T47D (cell line): ENCODE measurements at places on chromosomes 3 and 15.
A peak's percentile ranks its signal among the peaks of the same experiment; 100 is the strongest.

DNA sequence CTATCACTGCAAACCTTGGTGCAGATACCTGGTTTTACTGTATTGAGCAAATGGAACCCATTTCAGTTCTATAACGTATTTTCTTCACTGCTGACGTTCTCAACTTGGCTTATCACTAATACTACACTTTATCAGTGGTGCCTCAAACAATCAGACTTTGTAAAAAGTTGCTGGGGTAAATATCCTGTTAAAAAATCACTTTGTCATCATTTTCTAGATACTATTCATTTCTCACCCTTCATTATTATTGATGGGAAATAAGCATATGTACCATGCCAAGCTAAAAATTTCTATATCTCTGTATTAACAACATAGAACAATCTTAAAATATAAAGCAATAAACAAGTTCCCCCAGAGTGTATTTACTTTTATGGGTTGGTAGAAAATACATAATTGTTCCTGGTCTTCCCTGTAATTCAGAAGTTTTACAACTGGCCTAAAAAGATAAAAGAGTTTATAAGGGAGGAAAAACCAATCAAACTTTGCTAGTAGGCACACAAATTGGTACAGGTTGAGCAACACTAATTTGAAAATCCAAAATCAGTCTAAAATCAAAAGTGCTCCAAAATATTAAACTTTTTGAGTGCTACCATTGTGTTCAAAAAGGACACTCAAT is 33.2 kb downstream of the CIP2A start:
- DNase-seq: no peak

- DNase-seq: no peak
Measured at GRCh38 chr3:38564631-38565338, 68.6 kb downstream of the EXOG start.

DNA sequence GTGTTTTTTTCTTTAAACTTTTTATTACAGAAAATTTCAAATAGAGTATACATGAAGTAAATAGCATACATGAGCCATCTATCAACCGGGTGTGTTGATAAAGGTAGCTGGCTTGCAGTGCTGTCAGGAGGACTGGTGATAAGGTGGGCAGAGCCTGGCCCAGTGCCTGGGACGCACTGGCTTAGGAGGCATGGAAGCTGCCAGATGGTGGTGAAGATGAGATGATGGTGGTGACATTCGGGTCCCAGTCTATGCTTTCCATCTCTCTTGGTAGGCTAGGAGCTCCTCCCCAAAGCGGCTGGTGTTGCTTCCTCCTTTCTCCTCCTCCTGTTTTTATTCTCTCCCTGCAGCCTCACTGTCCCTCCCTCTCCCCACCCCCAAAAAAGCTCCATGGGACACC is 101.7 kb downstream of the ADCY5 start:
- DNase-seq: no peak

DNA sequence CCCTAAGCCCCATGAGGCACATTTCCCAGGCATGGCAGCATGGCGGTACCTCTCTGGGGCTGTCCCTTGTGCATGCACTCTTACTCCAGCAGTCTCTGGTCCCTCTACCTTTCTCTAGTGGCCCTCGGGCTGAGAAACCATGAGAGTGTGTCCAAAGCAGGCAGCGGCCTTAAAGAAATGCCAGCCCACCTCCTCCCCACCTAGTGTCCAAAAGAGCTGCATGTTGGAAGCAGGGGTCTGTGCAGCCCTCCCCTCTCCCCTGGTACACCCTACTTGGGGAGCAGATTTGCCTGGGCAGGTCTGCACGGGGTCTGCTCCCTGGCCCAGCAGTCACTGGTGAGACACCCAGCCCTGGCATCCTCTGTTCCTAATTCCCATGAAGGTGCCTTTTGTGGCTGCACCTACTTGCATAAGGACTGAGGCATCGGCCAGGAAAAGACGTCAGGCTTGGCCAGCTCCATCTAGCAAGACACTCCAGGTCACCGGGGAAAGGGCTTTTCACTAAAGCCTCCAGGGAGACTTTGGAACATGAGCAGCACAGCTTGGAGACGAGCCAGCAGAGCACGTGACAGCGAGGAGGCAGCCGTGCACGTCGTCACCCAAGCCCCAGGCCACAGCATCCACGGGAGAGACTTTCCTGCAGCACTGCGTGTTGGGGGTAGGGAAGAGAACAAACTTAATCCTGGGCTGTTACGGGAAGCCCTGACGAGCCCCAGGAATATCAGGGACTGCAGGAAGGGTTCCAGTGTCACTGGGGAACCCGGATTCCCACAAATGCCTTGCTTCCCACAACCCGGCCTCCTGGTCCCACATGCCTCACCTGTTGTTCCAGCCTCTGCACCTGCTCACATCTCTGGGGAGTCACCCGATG is 38.8 kb downstream of the TM2D3 start:
- peak; percentile 77 for DNase-seq

GRCh38 chr3:23316924-23317323 is 113.8 kb downstream of the UBE2E2 start:
- DNase-seq: no peak

- DNase-seq: no peak
Measured at GRCh38 chr3:186330772-186331460, 31.1 kb downstream of the DGKG start.

DNA sequence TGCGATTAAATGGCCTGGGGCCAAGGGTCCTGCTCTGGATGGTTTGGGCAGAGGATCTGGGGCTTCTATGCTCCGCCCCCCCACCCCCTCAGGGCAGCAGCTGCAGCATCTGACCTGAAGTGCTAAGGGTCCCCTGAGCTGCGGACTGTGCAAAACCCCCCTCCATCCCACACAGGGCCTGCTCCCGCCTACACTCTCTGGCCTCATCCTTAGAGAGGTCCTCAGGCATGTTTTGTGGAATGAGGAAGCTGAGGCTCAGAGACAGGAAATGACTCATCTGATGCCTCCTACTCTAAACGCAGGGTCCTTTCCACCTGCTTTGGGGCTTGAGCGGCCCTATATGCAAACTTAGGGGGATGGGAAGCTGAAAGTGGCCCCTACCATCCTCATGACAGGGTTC is 59.5 kb upstream of the CTSH start:
- DNase-seq: peak; percentile 51

GRCh38 chr3:58261954-58262666 is 24.5 kb downstream of the ABHD6 start:
- no peak for DNase-seq

DNA sequence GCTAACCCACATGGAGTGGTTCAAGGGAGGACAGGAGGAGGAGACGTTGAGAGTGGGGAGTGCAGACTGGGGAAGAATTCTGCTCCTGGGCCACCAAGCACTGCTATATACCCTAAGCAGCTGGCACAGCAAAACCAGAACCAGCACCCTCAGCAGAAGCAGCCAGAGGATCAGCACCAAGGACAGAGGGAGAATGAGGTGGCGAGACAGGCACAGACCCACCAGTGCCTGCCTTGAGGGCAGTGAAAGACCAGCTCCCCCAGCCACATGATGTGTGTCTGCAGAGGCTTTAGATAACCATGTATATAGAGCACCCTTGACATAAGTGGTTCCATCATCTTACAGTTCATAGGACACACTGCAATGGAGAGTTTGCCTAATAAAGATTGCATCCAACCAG is 319.0 kb downstream of the GABRB3 start:
- DNase-seq: no peak

- no peak for DNase-seq
Measured at GRCh38 chr3:79257791-79258190, 510.0 kb downstream of the ROBO1 start.

DNA sequence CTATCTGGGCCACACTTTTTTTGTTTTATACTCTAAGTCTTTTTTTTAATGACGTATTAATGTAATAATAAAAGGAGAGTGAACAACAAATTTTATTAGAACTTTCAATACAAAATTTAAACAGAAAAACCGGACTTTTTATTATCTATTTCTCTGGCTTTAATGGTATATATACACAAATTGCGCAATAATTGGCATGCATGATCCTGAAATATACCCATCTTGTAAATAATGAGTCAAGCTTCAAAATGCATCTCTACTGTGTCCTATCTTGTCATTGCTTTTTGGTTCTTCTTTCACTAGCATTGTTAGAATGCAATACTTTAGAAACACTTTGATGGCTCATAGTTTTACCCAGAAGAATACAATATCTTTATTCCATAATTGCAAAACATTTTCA is 963.6 kb downstream of the CADM2 start:
- no peak for DNase-seq

DNA sequence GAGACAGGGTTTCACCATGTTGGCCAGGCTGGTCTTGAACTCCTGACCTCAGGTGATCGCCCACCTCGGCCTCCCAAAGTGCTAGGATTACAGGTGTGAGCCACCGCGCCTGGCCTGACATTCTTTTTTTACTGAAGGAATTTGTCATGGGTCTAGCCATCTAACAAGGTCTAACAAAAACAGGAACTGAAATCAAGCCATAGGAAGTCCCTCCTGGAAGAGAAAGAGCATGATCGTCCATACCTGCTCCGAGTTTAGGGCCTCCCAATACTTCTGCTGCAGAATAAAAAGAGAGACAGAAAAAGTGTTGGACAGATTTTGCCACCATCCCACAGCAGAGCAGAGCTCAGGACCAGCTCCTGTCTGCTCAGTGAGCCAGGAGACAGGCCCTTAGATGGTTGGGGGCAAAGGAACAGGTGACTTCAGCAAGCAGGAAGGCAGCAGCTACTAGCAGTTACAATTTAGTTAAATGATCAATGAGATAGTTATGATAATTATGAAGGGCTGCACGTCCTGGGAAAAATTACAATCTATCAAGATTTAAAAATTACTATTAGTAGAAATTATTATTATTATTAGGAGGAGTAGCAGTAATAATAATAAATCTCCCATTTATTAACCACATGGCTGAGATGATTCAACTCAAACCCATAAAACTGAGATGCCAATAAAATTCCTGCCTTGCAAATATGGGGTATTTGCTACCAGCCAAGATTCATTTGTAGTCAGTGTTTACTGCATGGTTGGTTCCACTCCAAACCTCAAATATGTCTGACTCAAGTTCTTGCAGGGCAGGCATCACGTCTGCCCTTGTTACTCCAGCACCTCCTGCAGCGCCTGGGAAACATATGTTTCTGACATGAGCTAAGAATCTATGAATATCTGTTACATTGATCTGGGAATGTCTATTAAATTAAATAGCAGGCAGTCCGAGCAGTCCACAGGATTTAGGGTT is 40.1 kb downstream of the TMEM44 start:
- peak; percentile 99 for DNase-seq

DNA sequence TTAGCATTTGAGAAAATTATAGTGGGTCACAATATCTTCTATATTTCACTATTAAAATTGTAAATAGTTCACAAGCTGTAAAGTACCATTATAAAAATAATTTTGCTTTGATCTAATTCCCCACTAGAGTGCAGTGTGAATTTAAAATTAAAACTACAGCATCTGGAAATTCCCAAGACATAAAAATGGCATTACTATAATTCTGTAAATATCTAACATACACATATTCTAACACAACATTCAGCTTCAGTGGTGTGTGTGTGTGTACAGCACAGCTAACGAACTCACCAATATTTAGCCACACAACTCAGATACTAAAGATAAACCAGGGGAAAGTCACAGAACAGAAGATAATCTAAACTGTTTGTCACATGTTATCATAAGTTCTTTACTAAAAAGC is 424.9 kb upstream of the ZNF385D start:
- no peak for DNase-seq

- DNase-seq: no peak
Measured at GRCh38 chr3:141489203-141489602, 2.4 kb downstream of the RASA2 start.

DNA sequence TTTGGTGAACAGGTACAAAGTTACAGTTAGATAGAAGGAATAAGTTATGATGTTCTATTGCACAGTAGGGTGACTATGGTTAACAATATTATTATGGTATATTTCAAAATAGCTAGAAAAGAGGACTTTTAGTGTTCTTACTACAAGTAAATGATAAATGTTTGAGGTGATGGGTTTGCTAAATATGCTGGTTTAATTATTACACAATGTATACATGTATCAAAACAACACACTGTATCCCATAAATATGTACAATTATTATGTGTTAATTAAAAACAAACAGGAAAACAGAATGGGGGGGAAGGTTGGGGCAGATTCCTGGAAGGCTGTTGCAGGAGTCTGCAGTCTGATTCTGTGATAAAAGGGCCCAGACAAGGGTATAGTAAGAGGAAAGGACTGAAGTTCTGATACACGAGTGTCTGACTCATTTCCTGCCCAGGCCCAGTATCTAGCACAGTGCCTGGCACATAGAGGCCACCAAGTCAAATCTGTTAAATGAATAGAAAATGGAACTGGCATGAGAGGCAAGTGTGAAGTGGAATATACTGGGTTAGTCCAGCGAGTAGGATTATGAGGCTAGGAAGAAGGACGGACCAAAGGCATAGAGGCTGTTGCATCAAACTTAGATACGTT is 7.2 kb upstream of the ENTPD3 start:
- no peak for DNase-seq

DNA sequence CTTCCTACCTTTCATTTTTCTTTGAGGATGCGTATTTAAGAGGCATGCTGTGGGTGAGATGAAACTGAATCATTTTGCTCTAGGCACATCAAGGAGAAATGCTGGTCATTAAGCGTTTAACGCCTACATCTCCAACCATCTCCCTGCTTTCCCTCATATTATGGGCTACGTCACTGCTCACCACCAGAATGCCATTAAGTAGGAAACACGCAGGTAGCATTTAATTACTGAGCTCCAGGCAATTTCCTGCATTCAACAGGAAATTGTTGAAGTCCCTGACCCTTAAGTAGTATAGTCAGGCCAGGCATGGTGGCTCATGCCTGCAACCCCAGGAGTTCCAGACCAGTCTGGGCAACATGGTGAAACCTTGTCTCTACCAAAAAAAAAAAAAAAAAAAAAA is 66.1 kb downstream of the CHSY1 start:
- no peak for DNase-seq

- no peak for DNase-seq
Measured at GRCh38 chr15:33071451-33071850, 123.1 kb downstream of the FMN1 start.

GRCh38 chr15:40481341-40482074 is 10.7 kb downstream of the CHST14 start:
- DNase-seq: no peak

GRCh38 chr3:69932501-69932900 is 67.0 kb upstream of the SAMMSON start:
- peak; percentile 9 for DNase-seq

DNA sequence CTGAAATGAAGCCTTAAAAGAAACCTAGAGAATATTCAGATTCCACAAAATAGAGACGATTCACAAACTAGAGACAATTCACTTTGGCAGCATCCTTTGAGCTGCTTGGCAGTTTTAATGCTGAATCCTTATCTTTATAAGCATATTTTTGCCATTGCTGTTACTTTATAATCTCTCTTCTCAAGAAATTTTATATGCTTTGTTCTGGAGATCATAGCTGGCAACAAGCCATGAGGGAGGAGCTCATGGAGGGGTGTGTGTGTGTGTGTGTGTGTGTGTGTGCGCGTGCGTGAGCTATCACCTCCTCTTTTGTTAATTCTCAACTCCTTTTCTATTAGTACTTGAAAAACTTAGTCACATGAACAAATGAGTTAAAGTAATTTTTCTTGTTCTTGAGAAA is 495.0 kb upstream of the RGMA start:
- no peak for DNase-seq
